ENCODE measurements at places on chromosomes 11 and 22. TPM values are rescaled to one million over a fixed set of nuclear protein-coding genes. Genes with fewer than 3 reads are reported as not detected.

Gene HTR3A
- 0.24 TPM for total RNA-seq

DNA sequence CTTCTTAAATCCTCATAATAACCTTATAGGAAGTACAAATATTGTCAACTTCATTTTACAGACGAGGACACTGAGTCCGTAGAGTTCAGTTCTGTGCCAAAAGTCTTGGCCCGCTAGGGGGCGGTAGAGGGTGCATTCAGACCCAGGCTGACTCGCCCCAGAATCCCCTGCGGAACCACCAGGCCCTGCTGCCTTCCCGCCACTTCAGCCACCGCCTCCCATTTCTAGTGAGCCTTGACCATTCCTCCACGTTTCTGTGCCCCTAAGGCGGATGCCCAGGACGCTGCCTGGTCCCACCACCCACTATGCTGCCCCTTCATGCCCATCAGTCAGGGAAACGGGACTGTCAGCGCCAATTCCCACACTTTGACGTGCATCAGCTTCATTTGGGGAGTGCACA is 19.1 kb downstream of the SYT13 start:
- H3K4me1 ChIP-seq = no peaks in the 10 kb centered on the region
- peaks cover 23% of the 10 kb centered on the region for H3K27me3 ChIP-seq
- H3K36me3 ChIP-seq = no peaks in the 10 kb centered on the region
- H3K4me3 ChIP-seq = no peak overlapping the region

GRCh38 chr11:131644204-131644795 is 273.9 kb downstream of the NTM start:
- DNase-seq = no peak
- no peak overlapping the region for H3K27ac ChIP-seq
- peaks cover 25% of the 10 kb centered on the region for H3K4me1 ChIP-seq
- no peak overlapping the region for H3K4me3 ChIP-seq

Gene CD44
- 41.3 TPM for total RNA-seq

- H3K36me3 ChIP-seq = peaks cover 63% of the 10 kb centered on the region
- no peak for DNase-seq
- H3K4me3 ChIP-seq = no peak overlapping the region
- no peaks in the 10 kb centered on the region for H3K27me3 ChIP-seq
- H3K27ac ChIP-seq = no peak overlapping the region
Observed at GRCh38 chr22:42830161-42830560, 26.9 kb downstream of the ARFGAP3 start.

GRCh38 chr11:72617080-72617762 is 57.0 kb downstream of the PDE2A start:
- no peak overlapping the region for H3K4me3 ChIP-seq
- DNase-seq = no peak
- no peaks in the 10 kb centered on the region for H3K27me3 ChIP-seq
- peaks cover 6% of the 10 kb centered on the region for H3K4me1 ChIP-seq

Gene CST6
- not detected for total RNA-seq

- H3K27me3 ChIP-seq = no peaks in the 10 kb centered on the region
- no peak overlapping the region for H3K4me3 ChIP-seq
- DNase-seq = no peak
- H3K36me3 ChIP-seq = no peaks in the 10 kb centered on the region
Observed at GRCh38 chr11:67634366-67635230, 4.9 kb upstream of the NUDT8 start.

Gene SPI1
- not detected for total RNA-seq

Gene KIRREL3
- 0.07 TPM for total RNA-seq

DNA sequence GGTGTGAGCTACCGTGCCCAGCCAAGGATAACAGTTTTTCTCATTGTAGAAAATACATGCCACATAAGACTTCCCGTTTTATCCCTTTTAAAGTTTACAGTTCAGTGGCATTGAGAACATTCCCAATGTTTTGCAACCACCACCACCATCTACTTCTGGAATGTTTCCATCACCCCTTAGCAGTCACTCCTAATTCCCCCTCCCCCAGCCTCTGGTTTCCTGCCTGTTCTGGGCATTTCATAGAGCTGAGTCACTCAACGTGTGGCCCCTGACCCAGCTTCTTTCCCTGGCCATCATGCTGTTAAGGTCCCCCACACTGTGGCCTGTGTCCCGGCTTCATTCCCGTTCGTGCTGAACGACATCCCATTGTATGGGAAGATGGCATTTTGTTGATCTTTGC is 30.7 kb downstream of the FGF4 start:
- H3K4me3 ChIP-seq = no peak overlapping the region
- H3K27me3 ChIP-seq = no peaks in the 10 kb centered on the region
- no peak overlapping the region for H3K27ac ChIP-seq
- no peaks in the 10 kb centered on the region for H3K4me1 ChIP-seq

GRCh38 chr11:3199537-3200295 is 18.9 kb downstream of the MRGPRG start:
- H3K27me3 ChIP-seq = peaks cover 57% of the 10 kb centered on the region
- DNase-seq = no peak
- H3K36me3 ChIP-seq = no peaks in the 10 kb centered on the region

All from cardiac muscle cell (in vitro differentiated cells and primary cell).